CD4-positive, alpha-beta T cell treated with Interleukin-15 for 1 hour (primary cell): ENCODE measurements at places on chromosomes 3 and 15.

DNA sequence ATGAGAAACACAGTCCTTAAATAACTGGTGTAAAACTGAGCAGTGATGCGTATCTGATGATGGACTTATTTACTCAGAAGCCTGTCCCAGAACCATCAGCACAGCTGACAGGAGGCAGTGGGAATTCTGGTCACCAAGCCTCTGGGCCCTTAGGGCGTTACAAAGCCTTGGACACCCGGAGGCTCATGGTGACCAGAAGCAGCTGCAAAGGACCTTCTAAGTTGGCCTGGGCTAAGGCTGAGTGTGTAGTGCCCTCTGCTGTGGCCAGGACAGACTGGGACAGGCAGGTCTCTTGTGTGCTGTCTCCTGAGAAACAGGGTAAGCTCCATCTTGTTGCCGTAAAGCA, 168.9 kb downstream of the ATP10A start:
- no peak for DNase-seq

- no peak for DNase-seq
Measured at GRCh38 chr3:53495520-53496391, 1.3 kb downstream of the CACNA1D start.

- no peak for DNase-seq
Measured at GRCh38 chr15:88504445-88504844, 36.9 kb downstream of the MRPS11 start.

DNA sequence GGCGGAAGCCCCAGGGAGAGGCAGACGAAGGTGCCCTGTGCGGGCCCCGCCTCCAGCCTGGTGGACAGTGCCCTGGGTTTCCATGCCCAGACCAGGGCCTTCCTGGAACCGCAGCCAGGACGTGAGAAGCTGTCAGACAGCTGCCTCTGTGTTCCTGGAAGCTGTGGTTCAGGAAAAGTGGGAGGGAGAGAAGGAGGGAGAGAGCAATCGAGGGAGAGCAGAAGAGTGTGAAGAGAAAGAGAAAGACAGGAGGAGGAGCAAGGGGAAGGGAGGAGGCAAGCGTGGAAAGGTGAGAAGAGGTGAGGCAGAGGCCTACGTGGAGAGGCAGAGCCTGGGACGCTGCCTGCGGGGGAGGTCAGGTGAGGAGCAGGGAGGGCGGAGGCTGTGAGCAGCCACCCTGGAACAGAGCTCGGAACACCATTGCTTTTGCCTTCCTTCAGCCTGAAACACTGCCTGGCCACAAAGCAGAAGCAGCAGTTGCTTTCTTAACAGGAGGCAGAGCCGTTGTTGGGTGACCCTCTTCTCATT, 18.6 kb downstream of the ZDHHC19 start:
- DNase-seq = no peak

DNA sequence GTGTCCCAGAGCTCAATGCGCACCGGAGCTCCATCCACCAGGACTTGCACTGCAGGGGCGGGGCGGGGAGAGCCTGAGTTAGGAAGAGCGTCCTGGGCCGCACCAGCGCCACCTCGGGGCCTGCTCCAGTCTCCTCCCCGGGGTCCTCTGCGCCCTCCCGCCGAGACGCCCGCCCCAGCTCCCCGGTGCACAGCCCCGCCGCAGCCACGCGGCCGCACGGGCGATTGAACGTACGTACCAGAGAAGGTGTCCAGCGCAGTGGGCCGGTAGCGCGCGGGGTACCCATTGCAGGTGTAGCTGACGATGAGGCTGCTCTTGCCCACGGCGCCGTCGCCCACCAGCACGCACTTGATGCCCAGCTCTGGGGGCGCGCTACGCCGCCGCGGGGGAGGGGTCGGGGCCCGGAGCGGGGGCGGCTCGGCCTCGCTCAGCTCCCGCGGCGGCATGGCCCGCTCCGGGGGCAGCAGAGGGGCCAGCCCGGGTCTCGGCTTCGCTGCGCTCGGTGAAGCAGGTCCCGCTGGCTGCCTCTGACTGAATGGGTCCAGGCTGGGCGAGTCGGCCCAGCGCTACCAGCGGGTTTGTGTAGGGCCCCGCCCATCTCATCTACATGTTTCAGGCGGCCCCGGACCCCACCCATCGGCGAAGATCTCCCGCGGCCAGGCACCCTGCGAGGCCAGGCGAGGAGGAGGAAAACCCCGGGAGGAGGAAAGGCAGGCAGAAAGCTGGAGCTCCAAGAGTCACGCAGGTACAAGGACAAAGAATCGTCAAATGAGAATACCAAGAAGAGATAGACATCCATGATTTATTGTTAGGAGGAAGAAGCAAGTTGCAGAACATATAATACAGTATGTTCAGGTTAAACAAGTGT, at the start of gene RHOV:
TSS of gene RHOV (minus strand) at position 541 of the 868 bp plus-strand sequence. CDS start at position 446, 95 bp downstream.
- DNase-seq = peak; percentile 52

DNA sequence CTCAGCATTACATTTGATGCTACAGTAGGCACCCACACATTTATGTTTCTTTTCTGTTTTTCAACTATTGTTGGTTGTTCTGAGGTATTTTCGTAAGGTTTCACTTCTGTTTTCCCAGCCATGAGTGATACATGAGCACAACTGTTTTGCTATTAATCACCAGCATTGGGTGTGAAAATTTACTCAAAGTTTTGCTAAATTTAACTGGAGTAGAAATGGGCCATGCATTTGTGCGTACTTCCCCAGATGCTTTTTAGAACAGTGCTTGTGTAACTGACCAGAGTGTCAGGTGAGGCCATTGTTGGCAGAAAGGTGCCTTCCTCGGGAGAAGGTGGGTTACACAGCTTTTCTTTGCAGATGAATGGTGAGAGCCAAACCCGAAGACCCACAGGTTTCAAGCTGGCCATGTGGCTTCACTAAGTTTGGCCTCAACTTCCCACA, 70.4 kb downstream of the ST6GAL1 start:
- DNase-seq = peak; percentile 46

GRCh38 chr15:65330934-65331645, 26.6 kb downstream of the RNU5B-1 start:
- no peak for DNase-seq

DNA sequence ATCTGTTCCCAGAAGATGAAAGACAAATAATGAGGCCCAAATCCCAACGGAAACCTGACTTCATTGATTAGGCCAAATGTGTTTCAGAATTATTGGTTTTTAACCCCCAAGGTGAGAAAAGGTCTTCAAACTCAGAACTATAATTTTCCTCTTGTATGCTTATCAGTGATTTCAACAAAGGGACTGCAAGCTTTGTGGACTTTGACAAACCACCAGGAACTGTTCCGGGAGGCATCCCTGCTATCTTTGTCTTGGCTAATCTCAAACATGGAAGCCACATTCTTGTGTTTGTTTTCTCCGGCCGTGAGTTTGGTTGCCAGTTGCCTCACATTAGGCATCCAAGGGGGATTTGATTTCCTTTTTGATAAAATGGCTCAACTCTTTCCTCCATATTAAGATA, 19.5 kb downstream of the ARHGEF3 start:
- DNase-seq = no peak

- no peak for DNase-seq
Measured at GRCh38 chr3:195209847-195210265, 61.1 kb downstream of the XXYLT1 start.

DNA sequence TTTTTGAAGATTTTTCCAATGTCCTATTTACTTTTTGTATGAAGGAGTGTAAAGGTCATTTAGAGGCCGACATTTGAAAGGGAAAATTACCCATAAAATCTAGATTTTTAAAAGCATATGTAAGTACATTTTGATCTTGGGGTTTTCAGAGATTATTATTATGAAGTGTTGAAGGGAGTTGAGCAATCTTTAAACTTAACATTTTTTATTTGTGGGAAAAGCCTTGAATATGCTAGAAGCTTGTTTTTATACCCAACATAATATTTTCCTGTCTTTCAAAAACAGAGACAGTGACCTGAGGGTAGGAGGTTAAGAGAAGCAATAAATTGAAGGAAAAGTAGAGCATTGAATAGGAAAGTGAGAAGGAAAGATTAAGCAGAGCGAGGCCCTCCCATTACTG, 85.7 kb downstream of the SLMAP start:
- DNase-seq = no peak

DNA sequence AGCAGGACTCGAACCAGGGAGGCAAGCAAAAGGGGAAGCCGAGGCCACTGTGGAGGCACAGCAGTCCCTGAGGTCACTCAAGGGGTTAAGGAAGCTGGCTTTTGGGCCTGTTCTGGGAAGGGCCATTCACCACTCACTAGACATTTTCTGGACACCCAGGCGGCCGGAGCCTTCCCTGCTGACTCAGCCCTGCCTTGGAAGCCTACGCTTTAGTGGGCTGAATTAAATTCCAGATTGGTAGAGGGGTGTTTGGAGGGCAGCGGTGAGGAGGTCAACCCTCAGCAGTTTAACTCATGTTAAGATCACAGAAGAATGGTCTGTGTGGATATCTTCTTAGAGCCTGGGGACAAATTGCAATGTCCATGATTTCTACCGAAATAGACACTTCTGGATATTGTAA, 152.8 kb downstream of the GABRG3 start:
- no peak for DNase-seq

- DNase-seq = no peak
Measured at GRCh38 chr3:45024542-45025255, 1.4 kb upstream of the CLEC3B start.

DNA sequence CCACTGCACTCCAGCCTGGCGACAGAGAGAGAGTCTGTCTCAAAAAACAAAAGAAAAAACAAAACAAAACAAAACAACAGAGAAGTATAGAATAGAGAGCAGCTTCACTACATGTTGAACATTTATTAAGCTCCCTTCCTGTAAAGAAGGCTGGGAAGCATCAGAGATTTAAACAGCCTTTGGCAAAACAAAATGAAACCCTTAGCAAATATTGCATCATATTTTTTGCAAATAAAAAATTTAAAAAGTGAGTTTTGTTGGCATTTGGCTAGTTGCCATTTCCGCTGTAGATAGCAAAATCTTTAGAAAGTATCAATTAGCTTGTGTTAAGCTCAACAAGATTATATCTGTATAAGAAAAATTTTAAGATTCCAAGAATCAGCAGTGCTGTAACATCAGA, 151.2 kb downstream of the SERPINI1 start:
- no peak for DNase-seq

- DNase-seq = peak; percentile 41
Measured at GRCh38 chr3:32143849-32144757, 37.7 kb downstream of the GPD1L start.

- no peak for DNase-seq
Measured at GRCh38 chr15:61364871-61365270, 135.8 kb upstream of the RORA start.

DNA sequence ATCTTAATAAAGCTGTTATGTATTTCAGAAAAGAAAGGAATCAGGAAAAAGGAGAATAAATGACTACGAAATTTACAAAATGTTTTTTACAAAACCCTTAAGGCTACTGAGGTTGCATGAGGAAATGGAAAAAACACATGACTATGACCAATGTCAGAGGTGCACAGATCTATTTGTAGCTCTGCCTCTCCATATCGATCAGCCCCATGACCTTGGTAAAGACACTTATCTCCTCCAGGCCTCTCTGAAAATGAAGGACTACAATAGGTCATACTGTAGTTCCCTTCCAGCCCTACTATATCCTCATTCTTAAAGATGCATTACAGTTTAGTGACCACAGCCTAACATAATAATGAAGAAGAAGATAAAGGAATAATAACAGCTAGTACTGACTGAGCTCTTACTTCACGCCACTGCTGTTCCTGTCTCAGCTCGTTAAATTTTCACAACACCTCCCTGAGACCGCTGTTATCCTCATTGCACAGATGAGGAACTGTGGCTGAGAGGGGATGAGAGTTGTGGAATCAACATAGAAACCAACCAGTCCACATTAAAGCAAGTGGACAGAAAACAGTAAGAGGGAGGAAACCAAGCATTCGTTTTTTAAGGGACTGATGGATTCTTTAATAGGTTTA, 163.2 kb downstream of the MAGI1 start:
- no peak for DNase-seq

GRCh38 chr3:36843065-36844051, 79.0 kb upstream of the DCLK3 start:
- DNase-seq = peak; percentile 24

- no peak for DNase-seq
Measured at GRCh38 chr3:40047406-40047805, 238.0 kb downstream of the MYRIP start.

- no peak for DNase-seq
Measured at GRCh38 chr3:39130693-39131265, 22.6 kb downstream of the CSRNP1 start.

GRCh38 chr3:27043328-27043955, 325.7 kb downstream of the NEK10 start:
- no peak for DNase-seq

DNA sequence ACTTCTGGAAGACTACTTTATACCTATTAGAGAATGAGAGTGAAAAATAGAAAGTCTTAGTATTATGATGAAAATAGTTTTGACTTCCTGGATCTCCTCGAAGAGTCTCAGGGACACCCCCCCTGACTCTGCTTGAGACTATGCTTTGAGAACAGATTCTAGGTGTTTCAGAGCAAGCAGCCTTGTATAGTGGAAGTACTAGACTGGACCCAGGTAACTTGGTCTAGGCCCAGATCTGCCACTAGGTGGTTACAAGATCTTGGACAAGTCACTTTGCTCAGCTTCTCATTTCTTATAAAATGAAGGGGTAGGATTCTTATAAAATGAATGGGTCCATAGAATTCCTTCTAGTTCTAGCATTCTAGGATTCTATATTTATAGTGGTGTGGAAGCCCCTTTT, 9.1 kb downstream of the ABHD5 start:
- DNase-seq = no peak

GRCh38 chr3:125602752-125603649, 7.7 kb upstream of the OSBPL11 start:
- no peak for DNase-seq

- DNase-seq = no peak
Measured at GRCh38 chr3:197942956-197943556, 6.9 kb upstream of the RPL35A start.

- no peak for DNase-seq
Measured at GRCh38 chr15:87826119-87826747, 430.3 kb downstream of the NTRK3 start.

DNA sequence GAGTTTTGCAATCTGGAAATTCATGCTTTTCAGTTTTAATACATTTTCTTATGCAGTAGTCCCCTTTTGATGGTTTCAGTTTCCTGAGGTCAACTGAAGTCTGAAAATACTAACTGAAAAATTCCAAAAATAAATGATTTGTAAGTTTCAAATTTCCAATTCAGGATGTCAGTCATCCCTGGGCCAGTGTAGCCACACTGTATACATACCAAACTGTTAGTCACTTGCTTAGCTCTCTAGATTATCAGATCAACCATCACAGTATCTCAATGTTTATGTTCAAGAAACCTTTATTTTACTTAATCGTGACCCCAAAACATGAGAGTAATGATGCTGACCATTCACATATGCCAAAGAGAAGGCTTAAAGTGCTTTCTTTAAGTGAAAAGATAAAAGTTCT, 715.5 kb downstream of the GBE1 start:
- DNase-seq = no peak

DNA sequence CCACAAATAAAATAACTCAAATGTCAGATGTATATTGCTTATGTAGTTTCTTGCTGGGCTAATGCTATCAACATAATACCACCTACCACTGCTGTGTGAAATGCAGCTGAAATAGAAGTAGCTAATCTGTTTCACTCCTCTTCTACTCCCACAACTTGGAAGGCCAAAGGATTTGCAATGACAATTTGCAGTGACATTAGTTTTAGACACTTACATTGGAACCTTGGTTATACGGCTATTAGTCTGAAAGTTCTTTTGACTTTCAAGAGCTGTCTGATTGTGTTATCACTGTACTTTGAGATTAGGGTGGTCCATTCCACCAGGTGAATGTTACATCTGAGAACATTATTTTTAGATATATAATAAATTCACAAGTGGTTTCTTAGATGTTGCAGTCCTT, 33.5 kb downstream of the COPS2 start:
- no peak for DNase-seq

GRCh38 chr3:50671331-50671730, 3.4 kb upstream of the DOCK3 start:
- DNase-seq = no peak
